ENCODE measurements at places on chromosomes 6 and 20. TPM values are rescaled to one million over a fixed set of nuclear protein-coding genes. Genes with fewer than 3 reads are reported as not detected.

DNA sequence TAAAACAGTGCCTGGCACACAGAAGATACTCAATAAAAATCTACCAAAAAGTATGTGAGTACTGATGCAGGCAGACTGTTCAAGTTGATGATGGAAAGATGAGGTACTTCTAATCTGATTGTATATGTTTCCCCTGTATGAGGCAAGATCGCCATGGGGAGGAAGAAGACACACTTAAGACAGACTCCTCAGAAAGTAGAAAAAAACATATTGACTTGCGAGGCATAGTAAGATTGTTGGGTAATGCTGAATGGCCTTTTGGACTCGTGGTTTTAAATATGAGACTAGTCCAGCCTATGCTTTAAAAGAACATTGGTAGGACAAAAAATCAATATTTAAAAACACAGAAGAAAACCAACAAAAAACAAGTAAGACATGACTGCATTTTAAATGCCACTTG, 72.6 kb downstream of the SHPRH start:
- no peak for DNase-seq

DNA sequence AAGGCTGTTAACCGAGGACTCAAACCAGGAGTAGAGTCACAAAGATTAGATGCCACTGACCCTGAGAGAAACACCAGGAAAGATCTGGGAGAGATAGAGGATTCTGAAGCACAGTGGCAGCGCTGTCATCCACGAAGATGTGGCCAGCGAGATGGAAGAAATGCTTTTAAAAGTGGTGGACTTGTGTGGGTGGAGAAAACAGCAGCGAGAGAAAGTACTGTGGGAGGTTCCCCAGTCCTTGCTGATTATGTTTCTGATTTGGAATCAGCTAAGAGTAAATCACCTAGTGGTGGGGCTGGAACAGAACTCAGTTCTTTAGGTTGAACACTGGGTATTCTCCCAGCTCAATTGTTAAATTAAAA, 435 bp upstream of the ZNF322 start:
- no peak for DNase-seq

GRCh38 chr20:23350904-23351838, 580 bp downstream of the NXT1 start:
- DNase-seq = peak; percentile 70

DNA sequence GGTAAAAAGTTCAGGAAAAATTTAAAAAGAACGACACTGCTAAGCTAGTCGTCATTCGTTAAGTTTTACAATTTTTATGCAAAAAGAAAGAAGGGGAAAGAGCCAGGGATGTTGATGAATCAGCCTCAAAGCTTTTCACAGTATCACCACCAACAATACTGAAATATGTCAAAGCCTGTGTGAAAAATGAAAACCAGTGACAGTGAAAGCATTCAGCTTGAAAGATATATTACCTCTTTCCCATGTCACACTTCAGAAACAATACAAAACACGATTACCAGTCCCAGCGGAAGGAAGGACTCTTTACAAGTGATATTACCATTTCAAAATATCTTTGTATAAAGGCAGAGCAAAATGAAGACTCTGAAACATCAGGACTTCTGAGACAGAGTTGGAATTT, 489.2 kb downstream of the EPHA7 start:
- DNase-seq = no peak

GRCh38 chr6:160986851-160987250, 4.7 kb upstream of the MAP3K4 start:
- DNase-seq = no peak

DNA sequence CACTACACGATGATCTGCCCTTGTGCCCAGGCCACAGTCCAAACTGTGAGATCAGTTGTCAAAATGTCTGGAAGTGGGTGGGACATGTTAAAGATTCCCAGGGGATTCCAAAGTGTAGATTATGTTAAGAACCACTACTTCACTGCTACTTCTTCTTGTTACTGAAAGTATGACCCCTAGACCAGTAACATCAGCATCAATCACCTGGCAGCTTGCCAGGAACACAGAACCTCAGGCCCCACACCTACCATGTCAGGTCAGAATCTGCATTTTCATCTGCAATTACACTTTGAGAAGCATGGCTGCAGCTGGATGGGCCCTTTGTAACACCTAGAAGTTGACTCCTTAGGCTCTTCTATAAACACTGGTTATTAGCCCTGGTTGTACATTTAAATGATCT, 36.1 kb downstream of the RFPL4B start:
- no peak for DNase-seq

- DNase-seq = no peak
These were observed 2.0 kb upstream of the RNF182 start for GRCh38 chr6:13922750-13923149.

GRCh38 chr6:47258724-47259347, 50.9 kb downstream of the TNFRSF21 start:
- DNase-seq = peak; percentile 18

DNA sequence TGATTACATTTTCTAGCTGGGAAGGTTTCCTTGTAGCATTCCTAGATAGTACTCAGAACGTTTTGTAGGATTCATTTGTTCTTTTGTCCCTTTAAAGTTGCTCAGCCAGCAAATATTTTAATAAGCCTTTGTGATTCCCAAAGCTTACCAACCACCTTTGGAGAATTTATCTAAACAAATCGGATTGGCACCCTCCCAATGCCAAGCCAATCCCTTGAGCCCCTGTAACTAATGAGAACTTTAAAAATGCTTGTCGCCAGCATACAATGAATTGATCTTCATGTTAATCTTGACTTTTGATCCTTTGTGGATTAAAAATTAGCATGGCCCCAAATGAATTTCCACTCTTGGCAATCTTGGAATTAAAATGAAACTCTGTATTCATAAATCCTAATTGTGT, 559.5 kb downstream of the UTRN start:
- no peak for DNase-seq

DNA sequence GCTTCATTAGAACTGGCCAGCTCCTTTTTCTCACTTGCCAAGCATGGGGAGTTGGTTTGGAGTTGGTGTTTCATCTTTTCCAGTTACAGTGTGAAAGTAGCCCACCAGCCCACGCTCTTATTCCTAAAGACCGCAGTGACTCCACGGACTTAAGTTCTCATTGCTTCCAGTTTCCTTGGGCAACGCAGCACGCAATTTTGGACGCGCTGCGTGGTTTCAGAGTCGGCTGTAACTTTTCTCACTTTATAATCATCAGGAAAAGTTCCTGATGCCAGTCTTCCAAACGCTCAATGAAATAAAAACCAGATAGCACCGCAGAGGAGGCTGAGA, 381 bp upstream of the PEX7 start:
- DNase-seq = no peak

DNA sequence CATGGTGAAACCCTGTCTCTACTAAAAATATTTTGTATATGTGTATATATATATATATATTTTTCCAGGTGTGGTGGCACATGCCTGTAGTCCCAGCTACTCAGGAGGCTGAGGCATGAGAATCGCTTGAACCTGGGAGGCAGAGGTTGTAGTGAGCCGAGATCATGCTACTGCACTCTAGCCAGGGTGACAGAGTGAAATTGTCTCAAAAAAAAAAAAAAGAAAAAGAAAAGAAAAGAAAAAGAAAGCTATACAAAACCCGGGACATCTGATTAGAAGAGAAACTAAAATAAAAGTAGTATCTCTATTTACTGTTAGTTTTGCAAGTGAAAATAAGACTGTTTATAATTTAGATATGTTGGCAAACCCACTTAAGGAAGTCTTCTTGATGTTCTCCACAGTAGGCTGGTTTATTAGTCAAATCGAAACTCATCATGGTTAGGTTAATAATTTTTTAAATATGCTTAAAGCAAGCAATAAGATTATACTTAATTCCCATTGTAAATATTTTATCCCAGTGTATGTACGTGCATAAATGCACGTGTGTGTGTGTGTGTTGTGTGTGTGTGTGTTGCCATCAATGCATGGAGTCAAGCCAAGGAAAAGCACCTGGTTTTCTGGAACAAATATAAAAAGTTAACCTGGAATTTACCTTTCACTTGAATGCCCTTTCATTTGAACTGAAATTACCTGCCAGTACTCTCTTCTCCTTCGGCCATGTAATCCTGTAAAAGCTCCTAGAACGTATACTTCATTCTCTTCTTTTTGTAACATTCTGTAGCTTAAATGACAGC, 7.1 kb downstream of the VNN2 start:
- no peak for DNase-seq

DNA sequence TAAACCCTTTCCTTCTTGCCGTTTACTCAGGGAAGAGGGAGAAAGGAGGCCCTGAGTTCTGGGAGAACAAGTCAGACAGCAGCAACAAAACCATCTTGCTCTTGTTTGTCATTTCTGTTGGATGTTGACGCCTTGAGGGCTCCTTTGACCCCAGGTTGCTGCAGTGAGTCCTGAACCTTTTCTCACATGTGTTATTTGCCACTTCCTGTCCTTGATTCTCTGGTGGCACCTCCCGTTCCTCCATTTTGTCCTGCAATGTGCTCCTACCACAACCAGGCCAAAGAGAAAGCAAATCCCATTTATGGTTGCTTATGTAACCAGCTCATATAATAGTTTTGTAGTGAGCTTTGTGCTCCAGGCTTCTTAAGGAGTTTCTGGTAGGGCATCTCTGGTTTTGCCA, 66.6 kb upstream of the ADGRF4 start:
- peak; percentile 16 for DNase-seq

GRCh38 chr6:112833581-112834131, 486.5 kb downstream of the RFPL4B start:
- no peak for DNase-seq

DNA sequence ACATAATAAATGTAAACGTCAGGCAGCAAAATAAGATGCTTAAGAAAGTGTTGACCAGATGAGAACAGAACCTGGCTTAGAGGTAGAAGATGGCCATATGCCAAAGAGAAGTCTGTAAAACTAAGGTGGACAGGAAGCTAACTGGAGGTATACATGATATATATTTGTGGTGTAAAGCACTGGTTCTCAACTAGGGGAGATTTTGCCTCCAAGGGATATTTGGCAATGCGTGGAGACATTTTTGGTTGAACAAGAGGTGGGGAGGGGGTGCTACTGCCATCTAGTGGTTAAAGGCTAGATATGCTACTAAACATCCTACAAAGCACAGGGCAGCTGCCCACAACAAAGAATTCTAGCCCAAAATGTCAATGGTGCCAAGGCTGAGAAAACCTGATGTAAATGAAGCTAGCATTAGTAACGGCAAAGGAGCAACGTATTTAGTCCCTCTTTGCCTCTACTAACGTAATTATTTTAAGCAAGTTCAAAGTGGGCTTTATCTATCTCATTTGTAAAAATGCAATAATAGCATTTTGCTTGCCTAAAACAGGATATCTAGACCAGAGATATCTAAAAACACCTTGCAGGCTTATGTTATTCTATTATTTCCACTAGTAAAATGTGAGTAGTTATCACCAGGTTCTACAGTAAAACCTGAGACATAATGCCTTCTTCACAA, 182.6 kb downstream of the RNGTT start:
- DNase-seq = peak; percentile 67

DNA sequence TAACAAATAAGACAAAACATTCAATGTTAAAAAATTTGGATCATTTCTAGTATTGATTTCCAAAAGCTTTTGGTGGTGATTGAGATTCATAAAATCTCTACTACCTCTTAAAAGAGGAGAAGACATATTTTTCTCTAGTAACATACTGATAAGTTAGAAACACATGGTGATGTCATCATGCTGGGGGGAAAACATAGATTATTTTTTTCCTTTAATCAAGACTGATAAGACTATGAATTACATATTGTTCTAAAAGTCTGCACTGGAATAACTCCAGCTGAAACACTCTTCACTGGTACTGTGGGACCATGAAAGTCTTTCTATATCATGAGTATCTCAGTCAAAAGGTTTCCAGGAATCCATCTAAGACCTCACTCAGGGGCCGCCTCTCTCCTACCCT, 515.8 kb downstream of the PRKN start:
- DNase-seq = no peak

GRCh38 chr20:6956574-6956973, 189.1 kb downstream of the BMP2 start:
- peak; percentile 75 for DNase-seq

- DNase-seq = no peak
These were observed 194.2 kb upstream of the ZNF184 start for GRCh38 chr6:27667016-27667656.

SLC32A1 gene
- not detected for total RNA-seq

RUNX2 gene
- total RNA-seq = 37.2 TPM

ELOVL2 gene
- 7.1 TPM for total RNA-seq

ADGB gene
- not detected for total RNA-seq

NKX2-4 gene
- total RNA-seq = 1.2 TPM

PNPLA1 gene
- 0.05 TPM for total RNA-seq

HAO1 gene
- total RNA-seq = not detected

DYNLT2 gene
- 0.76 TPM for total RNA-seq
